Heart left ventricle (tissue), 16 donors: ENCODE measurements at places on chromosomes 1 and 21.

GRCh38 chr1:232669981-232670747, 40.2 kb upstream of the SIPA1L2 start:
- no peak for DNase-seq

DNA sequence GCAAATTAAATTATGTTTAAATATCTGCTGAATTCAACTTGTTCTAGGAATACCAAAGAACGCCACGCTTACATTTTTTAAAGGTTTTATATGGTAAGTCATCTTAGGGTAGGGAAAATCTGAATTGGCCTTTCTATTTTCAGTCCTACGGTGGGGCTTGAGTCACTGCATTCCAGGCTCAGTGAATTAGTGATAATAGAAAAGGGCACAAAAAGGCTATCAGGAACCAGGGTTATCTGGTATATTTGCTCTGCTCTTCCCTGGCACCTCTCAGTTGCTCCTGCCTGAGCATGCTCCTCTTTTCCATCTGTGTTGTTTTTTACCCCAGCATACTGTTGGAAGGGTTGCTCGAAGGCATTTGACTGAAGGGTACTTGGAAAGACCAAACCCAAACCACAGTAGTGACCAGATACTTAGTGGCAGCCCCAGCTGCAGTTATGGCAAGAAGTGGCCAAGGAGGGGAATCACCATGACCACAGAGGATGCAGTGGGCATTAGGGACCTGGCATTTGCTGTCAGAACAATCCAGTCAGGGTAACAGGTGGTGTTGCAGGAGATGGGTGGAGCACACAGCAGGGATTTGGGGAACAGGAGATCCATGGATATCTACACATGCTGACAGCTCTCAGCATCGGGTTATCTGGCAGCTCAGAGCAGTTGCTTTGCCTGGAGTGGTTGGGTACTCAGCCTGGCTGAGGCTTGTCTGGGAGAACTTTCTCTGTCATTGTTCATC, 2.3 kb downstream of the OVAAL start:
- DNase-seq, result no peak

DNA sequence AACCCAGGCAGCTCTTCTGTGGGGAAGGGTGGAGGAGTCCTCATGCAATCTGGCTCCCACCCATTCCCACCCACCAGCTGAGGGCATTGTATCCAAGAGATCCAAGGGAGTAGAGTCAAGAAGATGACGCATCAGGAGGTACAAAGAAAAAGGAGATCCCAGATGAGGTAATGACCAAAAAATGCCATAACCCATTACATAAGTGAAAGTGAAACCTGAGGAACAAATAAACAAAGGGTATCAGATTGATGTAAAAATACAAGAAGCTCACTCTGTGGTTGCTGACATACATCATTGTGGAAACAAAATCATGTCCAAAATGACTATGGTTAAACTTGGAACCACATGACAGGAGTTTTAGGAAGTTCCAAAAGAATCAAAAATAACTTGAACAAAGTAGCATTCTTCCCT, 42.5 kb downstream of the CCN1 start:
- no peak for DNase-seq

DNA sequence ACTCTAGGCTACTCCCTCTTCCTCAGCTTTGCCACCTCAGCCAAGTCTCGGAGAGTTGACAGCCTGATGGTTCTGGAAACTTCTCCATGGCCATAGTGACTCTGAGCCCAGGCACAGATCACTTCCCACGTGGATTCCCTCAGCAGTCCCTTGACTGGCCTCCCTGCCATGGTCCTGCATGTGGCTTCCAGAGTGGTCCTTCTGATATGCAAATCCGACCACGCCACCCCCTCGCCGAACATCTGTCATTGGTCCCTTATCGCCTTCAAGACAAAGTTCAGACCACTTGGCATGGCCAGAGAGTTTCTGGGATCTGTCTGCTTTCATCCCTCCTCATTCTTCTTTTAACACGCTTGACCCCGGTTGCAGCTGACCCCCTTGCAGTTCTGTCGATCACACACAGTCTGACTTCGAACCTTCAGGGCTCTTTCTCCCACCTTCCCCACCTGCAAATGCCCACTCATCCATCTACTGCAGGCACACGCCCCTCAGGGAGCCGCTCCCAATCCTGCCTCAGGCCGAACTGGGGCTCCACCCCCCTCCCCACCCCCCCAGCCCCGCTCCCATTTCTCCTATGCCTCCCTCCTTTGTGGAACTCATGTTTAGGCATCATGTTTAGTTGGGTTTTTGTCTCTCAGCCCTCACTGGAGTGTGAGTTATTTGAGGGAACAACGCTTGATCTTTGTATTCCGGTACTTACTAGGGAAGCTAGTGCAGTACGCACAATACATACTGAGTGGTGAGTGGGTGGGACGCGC, 29.0 kb downstream of the KIAA1614 start:
- DNase-seq, result no peak
